ENCODE measurements at places on chromosomes 16 and 17. TPM values are rescaled to one million over a fixed set of nuclear protein-coding genes. Genes with fewer than 3 reads are reported as not detected.

Gene SPNS2
- total RNA-seq = 84.6 TPM

Gene SP6
- total RNA-seq = 3.1 TPM

- DNase-seq = no peak
These were observed 22.6 kb upstream of the KIFC3 start for GRCh38 chr16:57824888-57825287.

Gene CX3CL1
- total RNA-seq = 3.3 TPM

- DNase-seq = no peak
These were observed 1.8 kb downstream of the SOCS1 start for GRCh38 chr16:11253995-11254912.

Gene ZNF385C
- not detected for total RNA-seq

DNA sequence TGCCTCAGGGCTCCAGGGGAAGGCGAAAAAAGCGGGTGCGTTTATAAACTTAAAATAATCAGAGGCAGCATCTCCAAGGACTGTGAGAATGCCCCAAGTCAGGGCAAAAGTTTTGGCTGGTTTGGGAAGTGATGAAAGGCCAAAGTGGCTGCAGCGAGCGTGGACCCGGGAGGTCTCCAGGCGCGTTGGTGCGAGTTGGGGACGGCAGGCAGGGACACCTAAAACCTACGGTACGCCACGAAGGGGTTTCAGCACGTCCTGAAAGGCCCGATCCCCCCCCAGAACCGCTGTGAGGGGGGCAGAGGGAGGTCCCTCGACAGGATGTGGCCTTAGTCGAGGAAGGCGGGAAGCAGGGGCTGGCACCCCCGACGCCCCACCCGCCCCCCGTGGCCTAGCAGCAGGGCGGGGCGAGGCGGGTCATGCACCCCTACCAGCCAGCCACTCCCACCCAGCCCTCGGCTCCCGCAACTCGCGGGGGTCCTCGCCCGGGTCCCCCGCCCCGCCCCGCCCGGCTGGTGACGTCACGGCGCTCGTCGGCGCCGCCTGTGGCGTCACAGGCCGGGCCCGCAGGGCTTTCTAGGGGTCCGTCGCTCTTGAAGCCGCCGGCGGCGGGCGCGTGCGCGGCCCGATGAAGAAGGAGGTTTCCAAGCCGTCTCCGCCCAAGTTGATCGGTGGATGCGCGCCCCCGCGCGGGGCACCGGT is at the start of gene MYCBPAP:
Gene MYCBPAP (plus strand): TSS at position 569 of the 702 bp plus-strand sequence. CDS start 236 bp downstream, outside the sequence.
- DNase-seq = peak; percentile 88

Gene SRCAP
- 69.1 TPM for total RNA-seq

Gene KLHL10
- total RNA-seq = not detected

DNA sequence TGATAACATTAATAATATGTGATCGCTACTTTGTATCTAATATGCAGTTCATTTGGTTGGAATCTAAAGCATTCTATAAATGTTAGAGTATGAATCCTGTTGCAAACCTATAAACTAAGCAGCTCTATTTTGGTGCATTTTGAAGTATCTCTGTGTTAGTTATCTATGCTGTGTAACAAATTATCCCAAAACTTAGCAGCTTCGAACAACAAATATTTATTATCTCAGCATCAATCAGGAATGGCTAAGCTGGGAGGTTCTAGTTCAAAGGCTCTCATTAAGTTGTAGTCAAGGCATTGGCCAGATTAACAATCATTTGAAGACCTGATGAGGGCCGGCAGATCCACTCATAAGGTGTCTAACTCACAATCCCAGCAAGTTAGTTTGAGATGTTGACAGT is 10.1 kb upstream of the MSI2 start:
- no peak for DNase-seq

Measured in dermis blood vessel endothelial cell (primary cell).